ENCODE measurements at places on chromosomes 5 and 9. TPM values are rescaled to one million over a fixed set of nuclear protein-coding genes. Genes with fewer than 3 reads are reported as not detected.

TNFSF8 gene
- not detected for total RNA-seq

- no peak for DNase-seq
Measured at GRCh38 chr9:29150606-29151005, 1577.3 kb upstream of the C9orf72 start.

GRCh38 chr9:86664603-86665002, 282.7 kb downstream of the GAS1 start:
- DNase-seq, result no peak

GRCh38 chr5:4942831-4943178, 197.3 kb upstream of the ADAMTS16 start:
- DNase-seq, result no peak

PHF2 gene
- total RNA-seq, result 7.2 TPM

Data from Caki2 (cell line).